ENCODE measurements at places on chromosomes 3 and 15.

DNA sequence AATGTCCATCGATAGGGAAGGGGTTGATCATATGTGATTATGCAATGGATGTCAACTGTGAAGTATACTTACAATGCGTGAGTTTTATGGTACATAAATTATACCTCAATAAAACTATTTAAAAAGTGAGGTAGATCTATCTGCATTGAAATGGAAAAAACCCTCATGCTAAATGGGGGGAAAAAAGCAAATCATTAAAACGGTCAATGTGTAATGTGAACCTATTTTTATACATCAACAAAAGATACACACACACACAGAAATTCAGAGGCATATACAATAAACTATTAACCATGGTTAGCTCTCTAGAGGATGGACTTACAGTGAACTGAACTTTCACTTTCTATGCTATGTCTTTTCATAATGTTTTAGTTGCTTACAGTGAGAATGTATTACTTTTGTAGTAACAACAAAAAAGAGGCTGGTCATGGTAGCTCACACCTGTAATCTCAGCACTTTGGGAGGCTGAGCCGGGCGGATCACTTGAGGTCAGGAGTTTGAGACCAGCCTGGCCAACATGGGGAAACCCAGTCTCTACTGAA lies 23.1 kb downstream of the STIMATE start:
- DNase-seq = no peak

DNA sequence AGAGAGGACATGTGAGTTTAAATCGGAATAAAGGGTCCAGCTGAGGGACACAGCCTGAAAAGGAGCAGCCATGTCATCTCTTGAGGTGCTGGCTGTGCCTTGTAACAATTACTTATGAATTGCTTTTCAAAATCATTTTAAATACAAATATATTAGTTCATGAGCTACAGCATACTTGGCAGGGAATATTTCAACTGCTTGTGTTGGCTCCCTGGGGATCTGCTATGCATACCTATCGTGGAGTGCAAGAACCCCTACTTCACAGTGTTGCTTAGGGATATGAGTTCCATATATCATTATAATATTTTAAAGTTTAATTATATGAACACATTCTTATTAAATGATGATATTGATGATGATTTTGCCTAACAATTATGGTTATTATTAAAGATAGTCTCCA lies 19.1 kb upstream of the P2RY14 start:
- DNase-seq = no peak

GRCh38 chr3:17515445-17516234 lies 226.8 kb downstream of the TBC1D5 start:
- peak; percentile 55 for DNase-seq

DNA sequence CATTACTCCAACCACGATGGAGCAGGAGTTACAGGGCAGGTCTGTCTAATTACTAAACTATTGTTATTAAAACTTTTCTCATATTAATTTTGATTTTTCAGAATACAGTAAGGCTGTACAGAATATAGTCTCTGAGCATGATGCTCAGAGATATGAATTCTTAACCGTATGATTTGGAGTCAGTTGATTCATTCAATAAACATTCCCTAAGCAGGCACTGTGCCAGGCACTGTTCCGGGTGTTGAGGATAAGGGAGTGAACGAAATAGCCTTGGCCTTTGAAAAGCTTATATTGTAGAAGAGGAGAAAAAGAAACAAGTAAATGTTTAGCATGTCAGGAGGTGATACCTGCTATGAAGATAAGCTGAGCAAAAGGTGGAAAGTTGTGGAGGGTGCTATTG lies 187.3 kb downstream of the KCNAB1 start:
- DNase-seq = peak; percentile 73

DNA sequence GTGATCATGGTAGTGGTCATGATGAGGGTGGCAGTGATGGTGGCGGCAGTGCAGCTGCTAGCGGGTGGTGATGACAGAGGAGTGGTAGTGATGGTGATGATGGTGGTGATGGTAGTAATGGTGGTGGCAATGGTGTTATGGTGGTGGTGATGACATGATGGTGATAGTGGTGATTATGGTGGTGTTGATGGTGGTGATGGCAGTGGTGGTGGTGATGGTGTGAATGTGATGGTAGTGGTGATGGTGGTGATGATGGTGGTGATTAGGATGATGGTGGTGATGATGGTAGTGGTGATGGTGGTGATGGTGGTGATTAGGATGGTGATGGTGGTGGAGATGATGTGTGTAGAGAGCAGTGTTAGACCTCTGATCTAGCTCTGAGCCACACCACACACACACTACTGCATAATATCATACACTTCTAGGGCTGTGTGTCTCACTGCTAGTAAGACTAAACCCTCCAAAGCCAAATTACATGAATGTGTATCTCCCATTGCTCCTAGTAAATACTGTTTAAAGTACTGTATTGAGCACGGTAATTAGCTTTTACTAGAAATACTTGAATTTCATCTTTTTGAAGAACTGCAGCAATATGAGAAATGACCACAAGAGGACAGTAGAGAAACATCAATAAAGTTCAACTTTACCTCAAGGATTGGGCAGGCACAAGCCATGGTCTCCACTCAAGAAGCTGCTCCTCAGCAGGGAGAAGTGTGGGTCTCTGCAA lies 28.8 kb downstream of the TMED3 start:
- peak; percentile 49 for DNase-seq

DNA sequence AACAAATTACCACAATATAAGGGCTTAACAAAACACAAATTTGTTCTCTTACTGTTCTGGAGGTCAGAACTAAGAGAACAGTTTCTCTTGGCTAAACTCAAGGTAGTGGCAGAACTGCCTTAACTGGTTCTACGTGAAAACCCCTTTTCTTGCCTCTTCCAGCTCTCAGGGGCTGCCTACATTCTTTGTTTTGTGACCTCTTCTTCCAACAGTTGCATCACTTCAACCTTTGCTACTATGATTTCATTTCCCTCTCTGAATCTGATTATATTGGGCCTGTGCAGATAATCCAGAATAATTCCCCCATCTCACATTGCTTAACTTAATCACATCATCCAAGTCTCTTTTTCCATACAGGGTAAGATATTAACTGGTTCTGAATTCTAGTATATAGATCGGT lies 624.6 kb downstream of the ZPLD1 start:
- no peak for DNase-seq

- peak; percentile 47 for DNase-seq
Observed at GRCh38 chr15:33007303-33007855, 187.1 kb downstream of the FMN1 start.

- DNase-seq = peak; percentile 38
Observed at GRCh38 chr3:5186089-5186857, 1.2 kb upstream of the EDEM1 start.

- DNase-seq = peak; percentile 64
Observed at GRCh38 chr3:130395916-130396315, 50.4 kb downstream of the COL6A5 start.

- no peak for DNase-seq
Observed at GRCh38 chr15:68574046-68574445, 4.7 kb upstream of the CORO2B start.

DNA sequence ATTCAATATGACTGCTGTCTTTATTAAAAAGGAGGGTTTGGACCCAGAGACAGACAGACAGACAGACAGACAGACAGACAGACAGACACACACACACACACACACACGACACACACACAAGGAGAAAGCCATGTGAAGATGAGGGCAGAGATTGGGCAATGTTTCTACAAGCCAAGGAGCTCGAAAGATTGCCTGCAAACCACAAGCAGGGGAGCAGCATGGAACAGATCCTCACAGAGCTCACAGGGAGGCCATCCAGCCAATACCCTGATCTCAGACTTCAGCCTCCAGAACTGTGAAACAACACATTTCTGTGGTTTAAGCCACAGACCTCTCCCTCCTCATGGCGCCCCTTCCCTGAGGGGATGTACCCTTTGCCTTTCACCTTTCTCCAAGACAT lies 35.8 kb upstream of the ABHD2 start:
- peak; percentile 100 for DNase-seq

DNA sequence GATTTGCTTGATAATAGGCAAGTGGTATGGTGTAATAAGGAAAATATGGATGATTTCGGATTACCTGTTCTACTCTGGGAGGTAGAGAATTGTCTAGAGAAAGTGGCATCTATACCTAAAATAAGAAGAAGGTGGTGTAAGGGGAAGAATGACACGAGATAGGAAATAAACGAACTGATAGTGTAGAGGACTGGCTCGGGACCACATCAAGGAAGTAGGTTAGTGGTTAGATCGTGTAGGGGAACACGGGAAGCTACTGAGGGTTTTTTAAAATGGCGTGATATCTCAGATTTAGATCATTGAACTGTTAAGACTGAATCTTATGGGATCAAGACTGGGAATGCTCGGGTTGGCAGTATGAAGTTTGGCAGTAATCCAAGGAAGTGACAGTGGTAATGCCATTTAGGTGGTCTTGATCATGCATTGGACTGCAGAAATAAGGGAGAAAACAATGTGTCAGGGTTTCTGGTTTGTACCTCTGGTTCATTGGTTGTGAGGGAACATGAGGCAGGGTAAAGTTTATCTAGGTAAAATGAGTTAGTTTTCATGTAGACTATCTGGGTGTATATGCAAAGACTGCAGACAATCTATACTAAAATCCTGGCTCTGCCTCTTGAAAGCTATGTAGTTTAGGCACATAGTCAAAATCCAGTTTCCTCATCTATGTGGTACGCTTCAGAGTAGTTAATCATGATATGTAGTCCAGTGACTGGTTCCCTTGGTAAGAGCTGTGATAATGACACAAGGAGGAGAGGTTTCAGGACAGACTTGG lies 7.4 kb downstream of the RPL14 start:
- no peak for DNase-seq

DNA sequence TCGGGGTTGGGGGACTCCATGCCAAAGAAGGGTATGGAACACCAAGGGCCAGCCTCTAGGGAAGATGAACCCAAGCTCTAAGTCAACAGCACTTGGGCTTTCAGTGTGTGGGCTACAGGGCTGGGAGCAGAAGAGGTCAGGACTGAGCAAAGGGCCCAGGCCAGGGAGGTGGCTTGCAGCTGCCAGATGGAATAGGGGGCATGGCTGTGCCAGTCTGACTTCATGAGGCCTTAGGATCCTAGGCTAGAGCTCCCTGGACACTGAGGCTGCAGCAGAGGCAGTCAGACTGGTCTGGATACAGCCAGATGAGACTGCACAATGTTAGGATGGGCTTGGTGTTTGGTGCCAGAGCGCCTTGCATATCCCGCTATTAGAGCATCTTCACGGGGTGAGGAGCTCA lies 3.8 kb downstream of the RASGRF1 start:
- no peak for DNase-seq

DNA sequence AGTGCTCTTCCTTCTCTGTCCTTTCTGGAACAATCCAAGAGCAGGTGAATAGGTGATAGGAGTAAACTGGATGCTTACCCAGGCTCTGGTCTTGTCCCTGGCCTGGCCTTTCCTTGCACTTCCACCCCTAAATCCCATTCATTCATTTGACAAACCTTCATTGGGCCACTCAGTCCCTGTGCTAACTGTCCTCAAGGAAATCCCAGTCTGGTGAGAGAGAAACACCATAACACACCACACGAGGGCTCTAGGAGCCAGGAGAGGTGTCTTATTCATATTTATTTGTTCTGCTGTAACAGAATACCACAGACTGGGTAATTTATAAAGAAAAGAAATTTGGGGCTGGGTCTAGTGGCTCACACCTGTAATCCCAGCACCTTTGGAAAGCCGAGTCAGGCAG lies 22.8 kb downstream of the EFCC1 start:
- DNase-seq = no peak

DNA sequence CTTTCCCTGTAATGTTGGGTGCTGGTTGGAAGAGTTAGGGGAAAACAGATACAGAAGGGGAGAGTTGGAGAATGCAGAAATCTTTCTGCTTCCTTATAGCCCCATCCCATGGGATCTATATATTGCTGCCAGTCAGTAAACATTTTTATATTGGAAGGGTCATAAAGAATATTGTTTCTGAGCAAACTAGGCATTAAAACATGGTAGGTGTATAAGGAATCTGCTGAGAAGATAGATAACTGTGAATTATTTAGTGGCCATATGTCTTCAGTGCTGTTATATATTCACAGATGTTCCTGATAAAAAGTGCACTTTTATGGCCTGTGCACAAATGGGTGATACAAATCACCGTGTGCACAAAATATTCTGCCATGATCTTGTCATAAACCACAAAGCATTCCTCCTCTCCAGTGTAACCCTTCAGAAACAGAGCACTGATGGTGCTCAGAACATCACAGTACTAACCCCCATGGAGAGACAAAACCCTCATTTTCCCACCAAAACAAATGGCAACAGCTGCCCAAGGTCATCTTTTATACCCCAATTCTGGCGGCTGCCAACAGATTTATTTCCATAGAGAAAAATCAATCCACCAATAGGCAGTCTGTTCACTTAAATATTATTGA lies 269.3 kb downstream of the SLC9A9 start:
- no peak for DNase-seq

DNA sequence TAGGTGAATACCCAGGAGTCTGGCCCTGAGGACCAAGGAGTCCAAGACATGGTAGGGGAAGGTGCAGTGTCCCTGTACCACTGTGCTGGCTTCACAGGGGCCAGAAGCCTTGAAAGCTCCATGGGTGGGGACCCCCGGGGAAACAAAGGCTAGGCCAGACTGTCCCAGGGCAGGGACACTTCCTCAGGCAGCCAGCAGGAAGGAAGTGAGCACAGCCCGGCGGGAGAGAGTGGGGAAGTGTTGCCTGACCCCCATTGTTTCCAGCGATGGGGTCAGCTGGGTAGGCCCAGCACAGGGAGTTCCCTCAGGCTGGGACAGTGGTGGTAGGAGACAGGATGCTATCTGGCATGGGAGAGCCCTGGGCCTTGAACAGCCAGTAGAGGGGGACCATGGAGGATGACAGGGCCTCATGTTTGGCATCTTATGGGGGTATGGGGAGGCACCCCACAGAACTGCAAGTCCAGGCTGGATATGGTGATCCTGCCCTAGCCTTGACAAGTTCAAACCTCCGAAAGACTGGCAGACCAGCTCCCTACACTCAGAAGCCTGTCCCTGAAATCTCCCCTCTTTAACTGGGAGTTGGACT lies 1.2 kb upstream of the HYAL2 start:
- no peak for DNase-seq

DNA sequence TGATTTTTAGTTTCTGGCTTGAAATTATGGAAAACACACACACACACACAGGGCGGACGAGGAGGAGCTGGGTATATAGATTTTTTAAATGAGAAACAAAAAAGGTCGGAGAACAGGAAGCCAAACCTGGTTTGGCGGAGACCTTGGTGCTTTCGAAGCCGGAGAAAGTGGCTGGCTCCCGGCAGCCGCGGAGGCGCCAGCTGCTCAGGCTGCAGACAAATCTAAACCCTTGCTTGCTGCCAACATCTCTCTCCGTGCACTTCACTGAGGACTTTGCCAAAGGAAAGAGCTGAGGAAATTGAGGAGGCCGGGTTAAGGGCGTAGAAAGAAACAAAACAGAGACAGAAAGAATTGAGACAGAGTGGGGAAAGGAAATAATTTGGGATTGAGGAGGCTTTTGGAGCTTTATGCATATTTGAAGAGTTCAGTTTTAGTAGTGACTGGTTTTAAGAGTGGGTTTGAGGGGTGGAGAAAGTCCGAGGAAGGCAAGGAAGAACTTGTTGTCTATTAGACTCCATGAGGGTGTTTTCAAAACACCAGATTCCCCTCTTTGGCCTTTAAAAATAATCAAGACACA lies 2.2 kb downstream of the ZIC1 start:
- no peak for DNase-seq

Measured in amniotic epithelial cell (primary cell).